ENCODE measurements at places on chromosomes 12 and 14.

GRCh38 chr12:18556161-18556560 lies 181.7 kb downstream of the PLCZ1 start:
- DNase-seq = no peak

- DNase-seq = no peak
Measured at GRCh38 chr12:2011643-2012607, 7.7 kb upstream of the DCP1B start.

GRCh38 chr12:124185971-124186686 lies 108.8 kb upstream of the RFLNA start:
- no peak for DNase-seq

GRCh38 chr14:67526676-67527459 lies 6.2 kb upstream of the PLEKHH1 start:
- no peak for DNase-seq

- DNase-seq = no peak
Measured at GRCh38 chr14:68611599-68611998, 181.3 kb downstream of the ZFP36L1 start.

DNA sequence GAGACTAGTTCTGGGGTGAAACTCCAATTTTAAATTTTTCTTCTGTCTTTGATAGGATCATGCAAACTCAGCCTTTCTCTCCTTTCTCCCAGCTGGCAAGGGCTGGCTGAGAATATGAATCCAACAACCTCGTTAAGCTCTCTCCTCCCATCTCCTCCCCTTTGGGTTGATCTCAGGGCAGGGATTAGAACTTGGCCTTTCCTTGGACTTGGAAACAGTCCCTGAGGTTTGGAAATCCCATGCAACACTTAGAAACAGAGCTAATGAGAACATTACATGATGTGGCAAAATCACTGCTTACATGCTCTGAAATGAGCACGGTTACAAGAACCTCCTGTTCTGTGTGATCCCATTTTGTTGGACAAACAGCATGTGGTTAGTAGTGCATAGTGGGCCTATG lies 31.6 kb downstream of the ACACB start:
- DNase-seq = peak; percentile 42

DNA sequence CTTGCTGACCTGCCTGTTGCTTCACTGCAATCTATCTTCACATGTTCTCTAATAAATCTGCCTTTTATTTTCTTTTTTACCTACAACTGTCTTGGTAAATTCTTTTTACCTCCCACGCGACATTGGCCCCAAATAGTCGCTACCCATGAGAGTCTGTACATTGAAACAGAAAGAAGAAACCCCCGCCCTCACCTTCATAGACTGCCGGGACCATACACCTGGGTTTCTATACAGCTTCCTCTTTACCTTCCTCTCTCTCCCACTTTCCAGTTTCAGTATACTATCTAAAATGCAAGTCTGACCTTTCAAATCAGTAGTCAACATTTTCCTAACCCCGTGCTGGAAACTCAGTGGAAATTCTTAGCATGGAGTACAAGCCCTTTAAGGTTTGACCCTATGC lies 4.8 kb downstream of the SLC8A3 start:
- DNase-seq = no peak

DNA sequence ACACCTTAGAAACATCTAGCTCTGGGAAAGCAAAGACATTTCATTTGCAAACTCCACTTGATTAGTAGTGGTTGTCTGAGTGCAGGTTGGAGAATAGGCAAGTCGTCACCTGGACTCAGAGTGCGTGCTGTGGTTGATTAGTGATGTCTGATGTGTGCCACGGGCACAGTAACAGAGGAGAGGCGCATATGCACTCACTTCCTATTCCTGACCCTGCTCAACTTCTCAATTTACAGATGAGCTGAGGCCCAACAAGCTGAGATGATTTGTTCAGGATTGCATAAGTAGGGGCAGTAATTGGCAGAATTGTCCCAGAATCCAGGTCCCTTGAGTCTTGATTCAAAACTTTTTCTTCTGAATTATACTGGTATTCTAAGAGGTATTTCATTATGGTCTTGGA lies 44.9 kb downstream of the ADCK1 start:
- DNase-seq = no peak

DNA sequence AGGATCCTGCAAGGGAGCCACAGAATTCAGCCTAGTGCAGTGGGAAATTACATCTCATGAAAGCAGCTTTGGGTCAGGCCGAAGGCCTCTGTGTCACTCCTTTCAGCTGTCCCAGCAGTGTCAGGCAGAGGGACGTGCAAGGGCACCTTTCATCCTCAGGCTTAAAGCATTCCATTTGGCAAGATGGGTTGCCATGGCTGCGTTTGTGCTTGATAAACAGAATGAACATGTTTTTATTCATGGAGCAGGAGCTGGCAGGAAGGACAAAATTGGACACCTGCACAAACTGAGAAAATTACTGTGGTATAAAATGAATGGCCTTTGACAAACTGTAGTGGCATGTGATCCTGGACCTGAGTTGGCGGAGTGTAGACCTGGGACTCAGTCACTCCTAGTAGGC lies 29.4 kb downstream of the ACAD10 start:
- DNase-seq = no peak

DNA sequence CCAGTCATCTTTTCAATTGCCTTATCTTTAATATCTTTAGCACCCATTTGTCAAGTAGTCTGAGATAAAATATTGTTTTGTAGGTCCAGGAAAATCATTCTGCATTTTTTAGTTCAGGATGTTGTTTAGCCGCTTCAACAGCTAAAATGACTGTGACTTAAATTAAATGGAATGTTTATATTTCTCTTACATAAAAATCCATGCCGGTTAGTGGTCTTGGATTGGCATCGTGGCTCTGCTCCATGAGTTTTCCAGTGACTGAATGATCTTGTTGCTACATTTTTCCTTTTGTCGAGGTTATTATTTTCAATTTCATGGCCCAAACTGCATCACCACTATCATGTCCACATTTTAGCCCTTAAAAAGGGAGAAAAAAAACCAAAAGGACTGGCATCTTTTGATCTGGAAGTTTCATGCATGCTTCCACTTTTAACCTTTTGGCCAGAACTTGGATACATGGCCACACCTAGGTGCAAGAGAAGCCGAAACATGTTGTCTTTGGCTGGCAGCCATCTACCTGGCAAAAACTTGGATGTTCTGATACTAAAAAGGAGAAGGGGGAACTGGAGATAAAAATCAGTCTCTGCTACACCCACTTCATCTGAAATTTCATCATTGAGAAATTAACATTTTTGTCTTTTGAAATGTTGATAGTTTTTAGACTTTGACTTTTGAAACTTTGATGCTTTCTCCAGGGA lies 142.4 kb downstream of the OTOGL start:
- no peak for DNase-seq

- no peak for DNase-seq
Measured at GRCh38 chr12:90791445-90791844, 163.5 kb downstream of the CCER1 start.

DNA sequence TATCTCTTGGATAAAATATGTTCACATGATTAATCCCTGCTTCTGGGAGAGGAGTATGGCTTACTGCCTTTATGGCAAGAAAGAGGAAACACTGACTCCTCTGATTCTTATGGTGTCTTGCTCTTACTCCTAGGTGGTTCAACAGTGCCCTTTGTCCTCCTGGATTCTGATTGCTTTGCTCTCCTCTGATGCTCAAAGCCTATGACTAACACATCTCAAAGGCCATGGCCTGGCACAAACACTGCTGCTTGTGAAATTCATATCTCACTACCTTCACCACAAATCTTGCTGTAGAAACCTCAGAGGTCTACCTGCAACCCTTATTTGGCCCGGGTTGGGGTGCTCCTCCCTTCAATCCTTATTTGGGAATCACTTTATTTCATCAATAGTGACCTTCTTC lies 217.2 kb downstream of the C12orf50 start:
- DNase-seq = no peak

- no peak for DNase-seq
Measured at GRCh38 chr12:121893961-121894460, 5.4 kb downstream of the PSMD9 start.

DNA sequence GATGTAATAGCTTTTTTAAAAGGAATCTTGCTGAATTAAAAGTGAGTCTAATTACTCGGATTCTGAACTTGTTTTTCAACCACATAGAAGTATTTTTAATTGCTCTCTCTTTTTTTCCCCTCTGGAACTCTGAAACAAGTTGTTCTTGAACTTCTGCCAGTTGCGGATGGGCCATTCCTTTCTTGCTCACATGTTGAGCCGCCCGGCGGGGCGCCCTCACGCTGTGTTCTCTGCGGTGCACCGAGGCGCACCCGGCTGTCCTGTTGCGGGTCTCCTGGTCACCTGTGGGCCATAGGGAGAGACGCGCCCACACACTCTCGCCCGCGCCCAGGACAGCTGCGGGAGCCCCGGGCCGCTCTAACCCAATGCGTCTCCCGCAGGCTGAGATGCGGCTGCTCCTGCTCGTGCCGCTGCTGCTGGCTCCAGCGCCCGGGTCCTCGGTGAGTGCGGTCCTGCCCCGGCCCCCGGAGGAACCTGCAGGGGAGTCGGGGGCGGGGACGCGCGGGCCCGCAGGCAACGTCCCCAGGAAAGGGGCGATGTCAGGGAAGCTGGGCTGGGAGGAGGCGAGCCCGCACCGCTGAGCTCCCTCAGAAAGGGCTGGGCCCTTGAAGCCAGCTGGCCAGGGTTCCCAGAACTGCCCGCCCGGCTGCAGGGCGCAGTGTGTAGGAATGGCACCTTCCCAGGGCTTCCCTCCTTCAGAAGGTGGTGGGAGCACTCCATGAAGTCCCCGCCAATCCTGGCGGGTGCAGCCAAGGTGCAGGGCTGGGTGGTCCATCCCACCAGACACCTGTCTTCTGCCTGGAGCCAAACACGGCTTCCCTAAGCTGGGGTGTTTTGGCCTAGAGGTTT lies 2.3 kb downstream of the PAPLN start:
- DNase-seq = no peak

DNA sequence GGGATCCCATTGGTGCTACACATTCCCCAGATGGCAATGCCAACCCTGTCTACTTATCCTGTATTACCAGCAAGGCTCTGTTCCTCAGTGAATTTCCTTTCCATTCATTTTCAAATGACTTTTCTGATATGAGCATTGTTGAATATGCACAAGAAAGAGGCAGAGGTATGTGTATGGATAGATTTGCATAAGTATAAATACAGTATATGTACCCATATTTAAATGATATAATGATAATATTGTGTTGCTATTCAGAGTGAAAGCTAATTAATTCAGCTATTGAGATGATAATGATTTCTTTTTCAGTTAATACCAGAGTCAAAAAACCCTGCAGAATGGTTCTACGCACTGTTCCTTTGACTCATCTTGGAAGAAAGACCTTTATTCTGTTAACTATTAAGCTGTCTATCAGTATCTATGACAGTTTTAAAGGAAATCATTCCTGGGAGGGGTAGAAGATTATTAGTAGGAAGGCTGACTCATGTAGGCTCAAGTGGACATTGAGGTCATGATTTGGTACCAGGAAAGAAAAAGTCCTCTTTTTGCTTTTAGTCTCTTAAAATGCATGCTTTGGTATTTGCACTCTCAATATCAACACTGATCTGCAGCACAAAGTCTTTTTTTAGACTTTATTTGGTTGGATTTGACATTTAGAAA lies 44.9 kb upstream of the GAS2L3 start:
- no peak for DNase-seq

- DNase-seq = no peak
Measured at GRCh38 chr12:130838284-130838950, 633 bp downstream of the STX2 start.

GRCh38 chr14:97219431-97220017 lies 422.3 kb downstream of the VRK1 start:
- DNase-seq = no peak

DNA sequence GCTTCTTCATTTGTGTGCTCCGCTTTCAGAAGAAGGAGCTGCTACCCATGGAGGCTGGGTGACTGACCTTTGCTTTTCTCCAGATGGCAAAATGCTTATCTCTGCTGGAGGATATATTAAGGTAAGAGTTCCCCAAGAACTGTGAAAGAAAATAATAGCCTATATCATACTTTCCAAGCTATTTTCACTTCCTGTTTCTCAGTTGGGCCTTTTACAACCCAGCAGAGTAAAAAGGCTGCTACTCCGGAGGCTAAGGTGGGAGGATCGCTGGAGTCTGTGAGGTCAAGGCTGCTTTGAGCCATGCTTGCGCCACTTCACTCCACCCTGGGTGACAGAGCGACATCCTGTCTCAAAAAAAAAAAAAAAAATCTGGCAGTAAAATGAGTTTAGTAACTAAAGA lies 82.1 kb downstream of the APAF1 start:
- no peak for DNase-seq

DNA sequence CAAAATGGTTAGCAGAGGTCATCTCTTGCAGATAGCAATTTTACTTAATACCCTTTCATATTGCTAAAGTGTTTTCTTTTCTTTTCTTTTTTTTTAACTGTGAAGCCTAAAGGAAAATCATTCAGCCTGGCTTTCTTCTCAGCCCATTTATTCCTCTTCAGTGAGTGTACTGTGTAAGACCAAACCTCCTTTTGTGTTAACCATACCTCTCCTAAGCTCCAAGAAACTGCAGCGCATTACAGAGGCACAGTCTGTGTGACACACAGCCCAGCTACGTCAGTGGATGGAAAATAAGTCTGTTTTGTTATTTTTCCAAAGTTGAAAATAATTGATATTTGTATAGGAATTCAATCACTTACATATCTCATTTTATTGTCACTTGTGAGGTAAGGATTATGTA lies 21.7 kb downstream of the DCAF5 start:
- DNase-seq = no peak

DNA sequence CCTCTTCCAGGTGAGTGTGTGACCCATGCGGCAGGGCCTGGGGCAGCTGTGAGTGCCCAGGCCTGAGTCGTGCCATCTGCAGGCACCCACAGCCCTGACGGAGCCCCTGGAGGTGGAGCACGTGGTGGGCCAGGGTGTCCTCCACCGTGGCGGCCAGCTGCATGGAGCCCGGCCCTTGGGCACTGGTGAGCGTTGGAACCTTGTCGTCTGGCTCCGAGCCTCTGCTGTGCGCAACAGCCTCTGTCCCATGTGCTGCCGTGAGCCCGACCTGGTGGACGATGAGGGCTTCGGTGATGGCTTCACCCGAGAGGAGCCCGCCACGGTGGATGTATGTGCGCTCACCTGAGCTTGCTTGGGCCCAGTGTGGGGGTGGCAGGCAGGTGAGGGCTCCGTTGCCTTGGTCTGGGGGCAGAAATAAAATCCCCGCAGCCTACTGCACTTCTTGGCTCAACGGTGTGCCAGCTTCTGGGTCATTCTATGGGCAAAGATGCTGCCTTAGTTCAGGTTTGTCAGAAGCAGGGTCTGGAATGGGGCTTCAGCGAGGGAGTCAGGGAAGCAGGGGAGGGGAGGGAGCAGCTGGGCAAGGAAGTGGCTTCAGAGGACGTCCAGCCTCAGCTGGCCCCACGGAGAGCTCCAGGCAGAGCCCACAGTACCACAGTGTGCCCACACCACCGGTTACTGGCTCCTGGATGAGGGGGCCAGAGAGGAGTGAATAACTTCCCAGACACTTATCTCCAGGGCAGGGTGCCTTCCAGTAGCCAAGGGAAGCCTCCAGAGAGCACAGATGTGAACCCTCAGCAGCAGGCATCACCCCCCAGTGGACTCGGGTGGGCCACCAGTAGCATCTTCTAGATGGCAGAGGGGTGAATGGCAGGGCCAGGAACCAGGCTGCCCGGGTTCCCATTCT lies 1.2 kb upstream of the ARL6IP4 start:
- DNase-seq = no peak
